Mucosa of descending colon (tissue), 3 donors: ENCODE measurements at places on chromosomes 1 and 21.

DNA sequence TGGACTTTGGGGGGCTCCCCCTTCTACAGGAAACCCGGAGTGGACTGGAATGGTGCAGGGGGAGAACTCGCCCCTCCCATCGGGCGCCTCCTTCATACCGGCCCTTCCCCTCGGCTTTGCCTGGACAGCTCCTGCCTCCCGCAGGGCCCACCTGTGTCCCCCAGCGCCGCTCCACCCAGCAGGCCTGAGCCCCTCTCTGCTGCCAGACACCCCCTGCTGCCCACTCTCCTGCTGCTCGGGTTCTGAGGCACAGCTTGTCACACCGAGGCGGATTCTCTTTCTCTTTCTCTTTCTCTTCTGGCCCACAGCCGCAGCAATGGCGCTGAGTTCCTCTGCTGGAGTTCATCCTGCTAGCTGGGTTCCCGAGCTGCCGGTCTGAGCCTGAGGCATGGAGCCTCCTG lies at the start of gene TNFRSF14:
TNFRSF14 (plus strand) TSS at position 95 of the 401 bp plus-strand sequence; CDS start at position 389, 294 bp downstream.
- DNase-seq = peak; percentile 80

GRCh38 chr21:29256126-29256910 lies 42.4 kb upstream of the BACH1 start:
- no peak for DNase-seq

- no peak for DNase-seq
These were observed 23.7 kb downstream of the UCK2 start for GRCh38 chr1:165851034-165851658.

- peak; percentile 78 for DNase-seq
These were observed 98.9 kb upstream of the BACE2 start for GRCh38 chr21:41068967-41069642.
